ENCODE measurements at places on chromosomes 4 and X.

DNA sequence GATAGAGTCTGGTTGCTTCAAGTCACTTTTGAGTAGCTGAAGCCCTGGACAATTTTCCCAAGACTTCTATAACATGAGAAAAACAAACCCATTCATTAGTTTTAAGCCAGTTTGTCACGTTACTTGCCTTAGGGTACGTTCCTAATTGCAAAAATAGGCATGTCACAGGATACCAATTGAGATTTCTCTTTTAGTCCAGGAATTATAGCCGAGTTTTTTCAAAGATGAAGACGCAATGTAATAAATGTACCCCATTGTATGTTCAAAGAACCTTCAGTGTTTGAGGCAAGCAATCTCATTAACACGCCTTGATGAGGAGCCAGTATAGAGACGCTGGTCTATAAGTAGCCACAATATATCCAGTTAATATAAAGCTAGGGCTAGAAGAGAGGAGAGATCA is 534.2 kb downstream of the INPP4B start:
- no peak for DNase-seq

GRCh38 chrX:72125331-72126047 is 6.2 kb downstream of the RTL5 start:
- no peak for DNase-seq

DNA sequence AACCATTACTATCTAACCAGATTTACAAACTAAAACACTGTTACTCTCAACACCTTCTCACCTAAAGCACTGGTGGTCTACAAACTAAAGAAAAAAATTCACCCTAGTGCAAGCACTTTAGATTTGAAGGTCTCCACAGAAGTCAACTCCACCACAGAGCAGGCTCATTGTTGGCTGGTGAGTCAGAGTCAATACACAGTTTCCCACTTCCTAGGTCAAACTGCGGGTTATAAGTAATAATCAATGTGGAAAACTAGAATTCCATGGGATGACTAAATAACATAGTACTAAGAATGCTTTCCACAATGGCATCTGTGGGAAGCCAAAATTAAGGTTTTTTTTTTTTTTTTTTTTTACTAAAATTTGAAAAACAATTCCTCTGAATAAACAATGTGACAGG is 191.8 kb downstream of the PDGFC start:
- no peak for DNase-seq

DNA sequence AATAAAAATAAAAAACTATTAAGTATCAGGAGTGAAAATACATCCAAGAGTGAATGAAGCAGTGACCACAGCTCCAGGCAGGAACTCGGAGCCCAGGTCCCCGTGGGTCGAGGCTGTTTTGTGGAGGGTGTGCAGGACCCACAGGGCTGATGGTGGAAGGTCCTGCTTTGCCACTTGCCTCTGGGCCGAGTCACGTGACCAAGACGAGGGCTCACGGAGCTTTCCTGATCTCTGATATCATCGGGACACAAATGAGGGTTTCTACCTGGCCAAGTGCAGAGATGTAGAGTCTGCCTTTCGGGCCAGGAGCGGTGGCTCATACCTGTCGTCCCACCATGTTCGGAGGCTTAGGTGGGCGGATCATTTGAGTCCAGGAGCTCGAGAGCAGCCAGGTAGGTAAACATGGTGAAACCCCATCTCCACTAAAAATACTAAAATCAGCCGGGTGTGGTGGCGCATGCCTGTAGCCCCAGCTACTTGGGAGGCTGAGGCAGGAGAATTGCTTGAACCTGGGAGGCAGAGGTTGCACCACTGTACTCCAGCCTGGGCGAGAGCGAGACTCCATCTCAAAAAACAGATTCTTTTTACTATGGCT is 7.2 kb downstream of the SLC25A6 start:
- DNase-seq: no peak

DNA sequence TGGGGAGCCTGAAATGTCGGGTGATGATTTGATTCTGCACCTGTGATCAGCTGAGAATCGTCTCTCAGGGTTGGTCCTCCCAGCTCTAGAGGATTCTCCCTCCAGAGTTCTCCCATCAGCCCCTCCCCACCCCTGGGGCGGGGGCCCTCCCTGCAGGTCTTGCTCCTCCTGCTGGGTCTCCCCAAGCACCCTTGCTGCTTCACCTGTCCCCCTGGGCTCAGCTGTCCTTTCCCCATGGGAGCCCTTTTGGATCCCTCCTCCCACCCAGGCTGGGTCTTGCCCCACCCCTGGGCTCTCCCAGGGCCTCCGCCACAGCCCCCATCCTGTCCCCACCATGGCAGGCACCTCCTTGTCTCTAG is 22.2 kb downstream of the PSAPL1 start:
- no peak for DNase-seq

- DNase-seq: no peak
Observed at GRCh38 chrX:47751670-47752069, 85.0 kb upstream of the ZNF81 start.

DNA sequence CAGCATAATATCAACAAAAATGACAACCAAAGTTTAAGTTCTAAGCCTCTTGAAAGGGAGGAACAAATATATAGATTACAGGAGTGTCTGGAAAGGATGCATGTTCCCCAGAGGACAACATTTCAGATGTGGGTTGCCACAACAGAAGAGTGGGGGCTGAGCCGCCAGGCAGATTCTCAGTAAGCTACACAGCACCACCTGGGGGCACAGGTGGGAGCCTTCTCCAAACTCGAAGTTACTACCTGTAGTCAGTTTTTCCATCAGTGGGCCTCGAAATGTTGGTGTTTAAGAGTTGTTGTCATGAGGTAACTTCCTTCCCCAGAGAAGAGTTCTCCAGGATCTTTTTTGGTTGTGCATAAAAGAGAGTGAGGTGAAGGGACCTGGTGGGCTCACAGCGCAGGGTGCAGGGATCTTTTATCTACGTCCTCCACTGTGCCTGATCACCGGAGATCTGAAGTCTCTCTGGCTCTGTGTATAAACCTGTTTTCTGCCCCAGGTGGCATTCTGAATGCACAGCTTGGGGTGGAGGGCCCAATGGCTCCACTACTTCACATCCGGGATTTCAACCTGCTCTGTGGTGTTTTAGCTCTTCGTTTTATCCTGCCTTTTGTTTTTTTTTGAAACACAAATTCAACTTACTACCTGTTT is 58.4 kb upstream of the STS start:
- no peak for DNase-seq
